Neural crest cell (in vitro differentiated cells): ENCODE measurements at places on chromosomes 6 and 20. TPM values are rescaled to one million over a fixed set of nuclear protein-coding genes. Genes with fewer than 3 reads are reported as not detected.

The THBD gene
- 0.12 and 0.16 TPM in 2 replicates for total RNA-seq

GRCh38 chr6:151682251-151682650 lies 125.2 kb upstream of the ESR1 start:
- H3K36me3 ChIP-seq: no peaks in the 10 kb centered on the region
- DNase-seq: no peak
- no peak overlapping the region for H3K27ac ChIP-seq
- H3K27me3 ChIP-seq: peaks cover 2% of the 10 kb centered on the region

DNA sequence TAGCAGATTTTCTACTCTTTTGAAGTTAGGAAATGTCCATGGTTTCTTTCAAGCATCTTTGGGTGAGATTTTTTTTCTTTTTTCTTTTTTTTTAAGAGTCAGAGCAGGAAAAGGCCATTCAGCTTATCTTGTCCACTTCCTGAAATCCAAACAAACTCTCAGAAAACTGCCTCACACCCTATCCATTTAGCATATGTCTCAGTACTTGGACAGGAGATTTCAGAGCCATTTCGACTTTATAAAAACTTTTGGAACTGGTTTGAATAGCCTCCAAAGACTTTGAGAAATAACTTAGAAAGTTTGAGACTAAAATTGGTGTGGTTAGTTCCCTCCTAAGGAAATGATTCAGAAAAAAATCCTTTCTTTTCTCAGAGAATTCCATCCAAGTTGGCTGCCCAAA lies 125.1 kb downstream of the MYLK4 start:
- no peak overlapping the region for H3K27ac ChIP-seq
- H3K27me3 ChIP-seq: no peaks in the 10 kb centered on the region
- no peaks in the 10 kb centered on the region for H3K36me3 ChIP-seq

The ACSS2 gene
- total RNA-seq: 84.9 and 90.9 TPM in 2 replicates

- peaks cover 31% of the 10 kb centered on the region for H3K4me1 ChIP-seq
- no peak overlapping the region for H3K27ac ChIP-seq
- H3K36me3 ChIP-seq: no peaks in the 10 kb centered on the region
- H3K4me3 ChIP-seq: no peak overlapping the region
- DNase-seq: no peak
These were observed 5.8 kb downstream of the SCML4 start for GRCh38 chr6:107818272-107818671.

GRCh38 chr6:15481390-15482291 lies 181.2 kb downstream of the DTNBP1 start:
- H3K36me3 ChIP-seq: no peaks in the 10 kb centered on the region
- no peaks in the 10 kb centered on the region for H3K27me3 ChIP-seq

GRCh38 chr6:89198235-89198634 lies 18.9 kb downstream of the GABRR1 start:
- peaks cover 8% of the 10 kb centered on the region for H3K36me3 ChIP-seq
- DNase-seq: no peak
- no peaks in the 10 kb centered on the region for H3K4me1 ChIP-seq
- H3K27ac ChIP-seq: no peak overlapping the region
- H3K27me3 ChIP-seq: no peaks in the 10 kb centered on the region
- H3K4me3 ChIP-seq: no peak overlapping the region

The SIRPA gene
- total RNA-seq: 10.2 and 10.7 TPM in 2 replicates

- no peak for DNase-seq
- no peaks in the 10 kb centered on the region for H3K27me3 ChIP-seq
- no peak overlapping the region for H3K4me3 ChIP-seq
- no peaks in the 10 kb centered on the region for H3K4me1 ChIP-seq
These were observed 198.6 kb upstream of the SIM1 start for GRCh38 chr6:100663219-100663863.

DNA sequence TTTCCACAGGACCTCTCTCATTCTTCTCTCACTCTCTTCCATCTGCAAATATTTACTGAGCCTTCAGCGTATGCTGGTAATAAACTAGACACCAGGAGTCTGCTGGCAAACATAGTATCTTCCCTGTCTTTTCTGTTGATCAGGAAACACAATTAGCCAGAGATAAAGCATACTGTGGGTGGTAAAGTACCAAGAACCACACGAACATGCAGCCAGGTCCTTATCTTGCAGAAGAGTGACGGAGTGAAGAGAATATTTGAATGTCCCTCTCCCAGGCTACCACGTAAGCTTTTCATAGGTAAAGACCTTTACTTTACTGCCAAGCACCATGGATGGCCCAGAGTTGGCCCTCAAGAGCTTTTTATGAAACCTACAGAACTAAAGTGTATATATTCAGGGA lies 13.3 kb downstream of the FHL5 start:
- peaks cover 3% of the 10 kb centered on the region for H3K27me3 ChIP-seq
- no peak overlapping the region for H3K27ac ChIP-seq
- no peaks in the 10 kb centered on the region for H3K36me3 ChIP-seq
- DNase-seq: no peak

GRCh38 chr6:30231067-30231466 lies 17.9 kb upstream of the TRIM26 start:
- no peak overlapping the region for H3K27ac ChIP-seq
- peaks cover 15% of the 10 kb centered on the region for H3K4me1 ChIP-seq

GRCh38 chr6:29509239-29509638 lies 21.5 kb upstream of the MAS1L start:
- no peak overlapping the region for H3K4me3 ChIP-seq
- no peaks in the 10 kb centered on the region for H3K36me3 ChIP-seq
- H3K27me3 ChIP-seq: peaks cover 5% of the 10 kb centered on the region
- H3K27ac ChIP-seq: no peak overlapping the region
- H3K4me1 ChIP-seq: peaks cover 14% of the 10 kb centered on the region

GRCh38 chr6:135871296-135871695 lies 19.8 kb downstream of the PDE7B start:
- no peaks in the 10 kb centered on the region for H3K4me1 ChIP-seq
- no peaks in the 10 kb centered on the region for H3K27me3 ChIP-seq
- no peak overlapping the region for H3K4me3 ChIP-seq
- H3K27ac ChIP-seq: no peak overlapping the region
- no peaks in the 10 kb centered on the region for H3K36me3 ChIP-seq

DNA sequence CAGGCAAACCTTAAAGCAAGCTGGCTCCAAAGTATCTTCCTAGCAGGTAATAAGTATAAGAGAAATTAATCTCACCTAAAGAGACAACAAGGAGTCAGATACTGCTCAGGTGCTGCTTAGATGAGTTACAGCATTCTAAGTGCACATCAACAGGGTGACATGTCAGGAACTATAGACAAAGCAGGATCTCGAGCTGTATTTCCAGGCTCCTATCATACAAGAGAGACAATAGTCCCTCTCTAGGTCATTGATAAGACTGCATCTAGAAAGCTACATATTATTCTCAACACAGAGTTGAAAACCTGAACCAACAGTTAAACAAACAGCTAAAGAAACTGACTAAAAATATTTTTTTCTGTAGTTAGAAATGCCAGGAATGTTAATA lies 3.9 kb downstream of the PTPRK start:
- peaks cover 40% of the 10 kb centered on the region for H3K4me1 ChIP-seq
- H3K27me3 ChIP-seq: peaks cover 17% of the 10 kb centered on the region
- H3K27ac ChIP-seq: no peak overlapping the region
- no peak for DNase-seq

GRCh38 chr6:167165858-167166471 lies 8.2 kb upstream of the GPR31 start:
- H3K27ac ChIP-seq: no peak overlapping the region
- no peak for DNase-seq
- H3K4me1 ChIP-seq: no peaks in the 10 kb centered on the region
- no peaks in the 10 kb centered on the region for H3K36me3 ChIP-seq
- no peak overlapping the region for H3K4me3 ChIP-seq

- H3K4me1 ChIP-seq: peaks cover 16% of the 10 kb centered on the region
- no peak overlapping the region for H3K4me3 ChIP-seq
- no peak overlapping the region for H3K27ac ChIP-seq
- no peak for DNase-seq
- H3K36me3 ChIP-seq: no peaks in the 10 kb centered on the region
These were observed 111.6 kb downstream of the SNX5 start for GRCh38 chr20:17856837-17857605.

DNA sequence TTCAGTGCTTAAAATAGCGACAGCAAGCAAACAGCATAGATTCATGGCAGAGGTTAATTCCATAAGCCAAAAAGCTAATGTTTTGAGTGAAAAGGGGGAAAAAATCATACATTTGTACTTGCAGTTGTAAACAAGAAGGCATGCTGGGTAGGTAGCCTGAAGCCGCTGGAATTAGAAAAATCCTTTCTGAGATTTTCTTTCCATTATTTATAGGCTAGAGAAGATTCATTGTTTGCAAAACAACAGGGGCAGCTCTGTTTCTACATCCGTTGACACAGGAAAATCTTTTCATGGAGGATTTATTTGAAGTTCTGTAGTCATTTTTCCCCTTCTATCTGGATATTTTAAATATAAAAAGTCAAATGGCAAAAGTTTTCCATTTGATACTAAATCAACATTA lies 843.9 kb downstream of the QKI start:
- H3K27me3 ChIP-seq: no peaks in the 10 kb centered on the region
- no peak overlapping the region for H3K27ac ChIP-seq
- H3K4me1 ChIP-seq: peaks cover 19% of the 10 kb centered on the region
- no peak overlapping the region for H3K4me3 ChIP-seq
